ENCODE measurements at places on chromosomes 7 and 10.

GRCh38 chr7:47610506-47611044, 28.7 kb upstream of the TNS3 start:
- no peak for DNase-seq

GRCh38 chr7:51027106-51027934, 244.6 kb upstream of the GRB10 start:
- no peak for DNase-seq

GRCh38 chr7:139680676-139681462, 96.9 kb downstream of the HIPK2 start:
- DNase-seq = no peak

DNA sequence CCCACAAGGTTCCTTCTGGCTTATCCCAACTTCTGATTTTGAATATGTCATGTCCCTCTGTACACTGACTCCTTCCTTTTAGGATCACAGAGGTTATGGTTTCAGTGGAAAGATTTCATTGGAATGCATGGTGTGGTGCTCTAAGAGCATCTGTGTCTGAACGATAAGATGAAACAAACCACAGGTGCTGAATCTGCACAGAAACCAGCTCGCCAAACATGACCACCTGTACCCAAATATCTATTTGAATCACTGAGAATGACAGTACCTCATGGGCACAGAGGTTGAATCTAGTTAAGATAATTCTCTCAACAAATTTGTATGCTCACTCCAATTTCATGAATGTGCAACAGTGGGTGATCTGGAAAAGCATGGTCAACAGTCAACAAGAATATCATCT, 105.3 kb downstream of the DGKI start:
- DNase-seq = no peak

- no peak for DNase-seq
Measured at GRCh38 chr10:76040830-76041220, 609.4 kb downstream of the LRMDA start.

- DNase-seq = no peak
Measured at GRCh38 chr10:50421026-50421719, 169.9 kb upstream of the ASAH2 start.

- no peak for DNase-seq
Measured at GRCh38 chr7:18960725-18961124, 156.7 kb downstream of the TWIST1 start.
